RWPE2 (cell line): ENCODE measurements at places on chromosomes 13 and 19.

GRCh38 chr13:110538632-110539031 lies 22.9 kb downstream of the RAB20 start:
- no peak for DNase-seq

- DNase-seq: no peak
These were observed 15.7 kb downstream of the WTIP start for GRCh38 chr19:34497112-34497805.

DNA sequence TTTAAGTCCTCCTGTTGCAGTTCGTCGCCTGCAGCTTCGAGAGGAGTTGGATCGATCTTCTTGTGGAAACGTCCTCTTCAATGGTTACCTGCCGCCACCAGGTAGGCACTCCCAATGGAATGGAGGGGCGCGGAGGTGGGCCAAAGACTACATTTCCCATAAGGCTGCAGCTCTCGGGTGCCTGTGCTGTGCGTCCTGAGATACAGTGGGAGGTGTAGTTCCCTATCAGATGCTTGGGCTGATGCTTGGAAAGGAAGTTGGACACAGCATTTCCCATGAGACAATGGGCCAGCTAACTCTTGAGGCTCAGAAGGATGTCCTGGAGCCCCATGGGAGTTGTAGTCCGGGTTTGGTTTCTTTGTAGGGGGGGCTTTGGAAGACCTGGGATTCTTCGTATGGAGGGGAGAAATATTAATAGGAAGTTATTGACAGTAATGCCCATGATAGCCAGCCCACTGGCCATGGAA lies 1.8 kb downstream of the SHKBP1 start:
- no peak for DNase-seq

DNA sequence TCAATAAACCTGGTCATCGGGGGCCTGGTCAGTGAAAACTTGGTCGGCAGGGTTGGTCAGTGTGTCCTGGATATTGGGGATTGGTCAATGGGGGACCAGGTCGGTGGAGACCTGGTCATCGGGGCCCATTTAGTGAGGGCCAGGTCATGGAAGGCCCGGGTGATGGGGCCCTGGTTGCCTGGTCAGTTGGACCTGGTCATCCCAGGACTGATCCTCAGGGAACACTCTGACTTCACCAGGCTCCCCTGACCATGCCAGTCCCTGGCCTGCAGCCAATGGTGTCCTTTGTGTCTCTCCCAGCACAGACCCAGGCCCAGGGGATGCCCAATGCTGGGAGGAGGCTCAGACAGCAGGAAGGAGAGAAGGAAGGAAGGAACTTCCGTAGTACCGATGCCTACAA lies 42.1 kb upstream of the TPM4 start:
- peak; percentile 41 for DNase-seq

DNA sequence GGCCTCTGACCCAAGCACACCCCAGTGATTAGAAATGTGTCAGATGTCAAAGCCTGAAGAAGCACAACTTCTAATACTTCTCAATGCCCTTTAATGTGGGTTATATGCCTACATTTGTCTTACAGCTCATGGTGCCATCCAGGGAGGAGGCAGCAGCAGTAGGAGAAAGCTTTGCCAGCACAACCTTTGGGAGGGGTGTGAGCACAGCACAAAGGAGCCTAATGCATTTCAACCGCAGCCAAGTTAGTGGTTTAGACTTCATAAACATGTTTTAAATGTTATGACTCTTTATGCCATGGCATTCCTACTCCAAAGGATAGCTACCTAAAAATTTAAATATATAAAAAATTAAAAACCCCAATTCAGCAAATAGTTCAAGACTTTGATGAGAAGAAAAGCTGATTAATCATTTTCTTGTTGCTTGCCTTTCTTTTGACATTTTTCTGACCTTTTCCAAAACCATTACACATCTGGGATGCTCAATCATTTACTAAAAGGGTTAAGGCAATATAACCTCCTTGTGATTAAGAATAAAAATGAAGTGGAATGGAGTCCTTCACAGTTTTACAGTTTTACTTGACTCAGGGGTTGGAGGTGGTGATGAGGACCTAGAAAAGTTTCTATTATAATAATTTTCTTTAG lies 142.7 kb downstream of the DLEU7 start:
- no peak for DNase-seq

GRCh38 chr13:69720278-69720983 lies 387.2 kb upstream of the ATXN8OS start:
- no peak for DNase-seq

DNA sequence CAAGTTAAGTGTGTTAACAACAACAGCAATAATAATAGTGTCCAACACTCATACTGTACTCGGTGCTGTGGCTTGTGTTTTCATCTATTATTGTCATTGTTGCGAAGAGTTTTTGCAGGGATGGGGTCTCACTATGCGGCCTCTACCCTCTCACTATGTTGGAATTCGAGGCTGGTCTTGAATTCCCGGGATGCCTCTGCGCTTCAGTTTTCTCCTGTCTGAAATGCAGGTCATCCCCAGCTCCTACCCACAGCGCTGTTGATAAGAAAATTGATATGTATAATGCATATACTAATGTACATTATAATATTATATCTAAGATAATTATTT lies 4.9 kb upstream of the SBK3 start:
- DNase-seq: no peak

- DNase-seq: no peak
These were observed 458.9 kb downstream of the COG6 start for GRCh38 chr13:40114305-40114896.

DNA sequence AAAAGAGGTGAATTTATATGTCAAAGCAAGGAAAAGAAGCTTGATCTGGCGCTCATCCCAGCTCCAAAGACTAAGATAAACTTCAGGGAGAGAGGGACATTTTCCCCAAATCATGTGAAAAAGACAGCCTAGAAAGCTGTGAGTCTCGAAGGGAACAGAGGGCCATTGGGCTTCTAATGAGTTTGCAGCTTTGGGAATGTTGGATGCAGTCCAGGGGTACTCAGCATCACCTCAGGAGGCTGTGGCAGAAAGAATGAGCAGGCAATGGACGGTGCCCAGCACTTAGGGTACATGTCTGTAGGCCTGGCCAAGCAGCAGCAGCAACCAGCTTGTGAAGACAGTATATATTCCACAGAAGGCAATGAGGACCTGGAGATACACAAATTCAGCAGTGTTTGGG lies 25.7 kb upstream of the WASF3 start:
- no peak for DNase-seq

- no peak for DNase-seq
These were observed 10.8 kb upstream of the PDCD5 start for GRCh38 chr19:32570081-32570785.

- no peak for DNase-seq
These were observed 5.3 kb upstream of the PROZ start for GRCh38 chr13:113152984-113153809.

GRCh38 chr19:18626906-18627305 lies 9.9 kb upstream of the KLHL26 start:
- no peak for DNase-seq

GRCh38 chr13:36355632-36356031 lies 9.4 kb upstream of the SPART start:
- DNase-seq: no peak

GRCh38 chr13:97653443-97654140 lies 219.6 kb downstream of the RAP2A start:
- DNase-seq: no peak

DNA sequence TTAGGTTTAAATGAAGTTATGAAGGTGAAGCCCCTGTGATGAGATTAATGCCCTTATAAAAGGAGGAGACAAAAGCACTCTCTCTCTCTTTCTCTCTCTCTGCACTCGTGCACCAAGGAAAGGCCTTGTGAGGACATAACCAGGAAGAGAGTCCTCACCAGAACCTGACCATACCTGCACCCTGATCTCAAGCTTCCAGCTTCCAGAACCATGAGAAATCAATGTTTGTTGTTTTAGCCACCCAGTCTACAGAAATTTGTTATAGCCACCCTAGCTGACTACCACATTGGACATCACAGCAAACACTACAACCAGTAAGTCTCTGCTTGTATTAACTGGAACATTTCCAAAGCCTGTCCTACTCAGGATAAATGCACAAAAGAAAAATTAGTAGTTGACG lies 34.7 kb upstream of the WDFY2 start:
- no peak for DNase-seq

DNA sequence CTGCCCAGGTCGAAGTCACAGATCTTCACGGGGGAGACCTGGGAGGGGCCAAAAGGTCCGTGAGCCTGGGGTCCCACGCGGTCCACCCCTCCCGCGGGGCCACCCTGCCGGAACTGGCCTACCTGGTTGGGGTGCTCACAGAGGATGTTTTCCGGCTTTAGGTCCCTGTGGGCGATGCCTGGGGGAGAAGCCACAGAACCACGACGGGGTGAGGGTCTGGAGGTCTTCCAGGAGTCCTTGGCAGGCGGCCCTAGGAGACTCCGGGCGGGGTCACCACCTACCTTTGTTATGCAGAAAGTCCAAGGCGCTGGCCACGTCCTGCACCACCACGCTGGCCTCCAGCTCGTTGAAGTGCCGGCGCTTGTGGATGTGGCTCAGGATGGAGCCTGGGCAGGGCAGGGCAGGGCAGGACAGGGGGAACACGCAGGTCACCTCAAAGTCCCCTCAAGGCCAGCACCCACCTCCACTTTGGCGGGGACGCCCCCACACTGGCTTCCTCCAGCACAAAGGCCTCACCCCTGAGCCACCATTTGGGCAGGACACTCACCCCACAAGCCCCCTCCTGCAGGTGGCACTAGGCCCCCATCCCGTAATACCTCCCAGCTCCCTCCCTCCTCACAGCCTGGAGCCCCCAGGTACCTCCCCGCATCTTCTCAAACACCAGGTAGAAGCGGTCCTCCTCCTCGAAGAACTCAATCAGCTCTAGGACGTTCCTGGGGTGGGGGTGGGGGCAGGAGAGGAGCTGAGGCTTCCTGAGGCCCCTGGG lies 8.4 kb downstream of the MKNK2 start:
- peak; percentile 69 for DNase-seq

DNA sequence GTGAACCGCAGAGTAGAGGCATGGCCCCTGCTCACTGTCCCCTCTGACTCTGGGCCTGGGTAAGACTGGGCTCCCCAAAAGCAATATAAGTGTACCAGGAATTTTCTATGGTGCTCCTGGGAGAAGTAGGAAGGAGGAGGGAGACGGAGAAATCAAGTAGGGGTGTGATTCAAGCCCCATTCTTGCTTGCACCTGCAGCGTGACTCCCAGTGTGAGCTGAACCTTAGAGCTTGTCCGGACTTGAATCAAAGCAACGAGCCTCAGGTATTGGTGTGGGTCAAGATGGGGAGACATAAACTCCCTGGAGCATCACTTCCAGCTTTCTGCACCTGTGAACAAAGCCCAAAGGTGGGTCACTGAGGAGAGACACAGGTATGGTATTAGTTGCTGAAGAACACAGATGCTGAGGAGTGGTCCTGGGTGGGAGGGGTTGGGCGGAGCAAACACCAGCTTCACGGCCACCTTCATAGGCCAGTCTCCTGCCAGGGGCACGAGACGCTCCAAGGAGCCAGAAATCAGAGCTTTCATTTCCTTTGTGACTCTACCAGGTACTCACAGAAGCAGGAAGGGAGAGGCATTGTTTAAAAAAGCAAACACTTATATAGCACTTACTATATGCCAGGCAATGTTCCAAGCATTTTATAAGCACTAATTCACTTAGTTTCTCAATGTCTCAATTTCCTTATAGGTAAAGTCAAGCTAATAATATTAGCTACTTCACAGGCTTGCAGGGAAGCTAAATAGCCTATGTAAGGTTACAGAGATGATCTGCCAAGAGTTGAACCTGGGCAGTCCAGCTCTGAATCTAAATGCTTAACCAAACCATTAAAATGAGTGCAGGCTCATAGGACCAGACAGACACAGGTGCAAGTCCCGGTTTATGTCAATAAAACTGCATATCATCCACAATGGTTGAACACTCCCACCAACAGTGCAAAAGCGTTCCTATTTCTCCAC lies 775.3 kb downstream of the UQCRFS1 start:
- no peak for DNase-seq

DNA sequence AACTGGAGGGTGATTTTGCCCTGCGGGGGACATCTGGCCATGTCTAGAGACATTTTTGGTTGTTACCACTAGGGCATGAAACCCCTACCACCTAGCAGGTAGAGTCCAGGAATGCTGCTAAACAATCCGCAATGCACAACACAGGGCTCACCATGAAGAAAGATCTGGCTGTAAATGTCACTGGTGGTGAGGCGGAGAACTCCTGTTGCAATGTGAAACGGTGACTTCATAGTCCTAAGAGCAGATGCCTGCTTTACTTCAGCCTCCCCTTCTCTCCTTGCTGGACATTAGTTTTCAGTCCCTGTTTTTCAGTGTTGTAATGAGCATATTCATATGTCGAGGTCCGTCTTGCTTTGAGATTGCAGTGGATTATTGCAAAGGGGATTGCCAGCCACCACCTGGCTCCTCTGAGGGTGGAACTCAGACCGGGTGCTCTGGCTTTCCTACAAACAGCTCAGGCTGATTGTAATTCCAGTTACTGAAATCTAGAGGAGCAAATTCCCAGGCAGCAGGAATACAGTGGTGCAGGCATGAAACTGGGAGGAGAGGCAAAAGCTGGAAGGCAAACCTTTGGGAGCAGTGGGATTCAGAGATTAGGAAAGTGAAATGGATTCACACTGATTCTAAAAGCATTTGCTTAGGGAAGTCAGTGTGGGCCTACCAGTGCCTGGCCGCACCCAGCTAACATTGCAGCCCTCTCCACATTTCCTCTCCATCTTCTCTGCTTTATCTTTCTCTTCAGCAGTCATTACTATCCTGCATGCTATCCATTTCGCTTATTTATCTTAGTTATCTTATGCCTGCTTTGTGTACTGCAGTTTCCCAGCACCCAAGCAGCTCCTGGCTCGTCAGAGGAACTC lies 76.1 kb upstream of the PCDH8 start:
- no peak for DNase-seq

- DNase-seq: no peak
These were observed 11.4 kb downstream of the ETFB start for GRCh38 chr19:51354742-51355148.

- no peak for DNase-seq
These were observed 35.3 kb upstream of the RFC3 start for GRCh38 chr13:33782631-33783030.

DNA sequence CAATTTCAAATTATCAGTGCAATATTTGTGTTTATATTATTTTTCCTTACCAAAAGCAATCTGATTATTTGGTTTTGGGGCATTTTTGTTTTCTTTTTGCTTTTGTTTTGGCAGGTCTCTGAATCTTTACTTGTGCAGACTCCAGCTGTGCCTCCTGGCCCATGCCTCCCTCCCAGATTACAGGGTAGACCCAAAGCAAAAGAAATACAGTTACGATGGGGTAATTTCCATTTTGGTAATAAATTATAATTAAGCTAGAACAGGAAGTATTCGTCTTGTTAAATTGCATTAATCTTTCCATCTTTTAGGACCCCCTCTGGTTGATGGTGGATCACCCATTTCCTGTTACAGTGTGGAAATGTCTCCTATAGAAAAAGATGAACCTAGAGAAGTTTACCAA lies 29.2 kb upstream of the MLNR start:
- DNase-seq: no peak

- no peak for DNase-seq
These were observed 450.1 kb upstream of the SLITRK1 start for GRCh38 chr13:84332346-84332745.

- no peak for DNase-seq
These were observed 7.6 kb downstream of the ANKRD10 start for GRCh38 chr13:110907301-110907700.
